Activated naive CD8-positive, alpha-beta T cell treated with anti-CD3 and anti-CD28 coated beads, Interleukin-2, amount 10 ng/mL, durations not matched to agents 7 days and 5 days (primary cell): ENCODE measurements at places on chromosomes 13 and 19.

- DNase-seq = peak; percentile 87
These were observed 5.5 kb downstream of the IER2 start for GRCh38 chr19:13155472-13156359.

DNA sequence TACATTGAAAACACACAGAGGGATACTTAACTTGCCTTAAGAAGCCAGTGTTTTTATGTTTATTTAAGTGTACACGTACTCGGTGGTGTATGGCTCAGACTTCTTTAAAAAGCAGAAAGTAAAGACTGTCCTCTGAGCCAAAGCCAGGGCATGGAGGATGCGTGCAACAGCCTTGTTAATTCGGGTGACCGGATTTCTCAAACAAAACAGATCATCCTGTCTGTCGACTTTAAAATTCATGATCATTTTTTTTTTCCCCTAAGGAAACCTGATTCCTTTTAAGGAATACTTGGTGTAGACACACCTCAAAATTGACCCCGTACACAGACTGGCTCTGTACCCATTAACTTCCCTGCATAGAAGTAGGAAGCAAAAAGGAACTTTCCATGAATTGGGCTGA, 124.7 kb upstream of the RNF113B start:
- DNase-seq = no peak

DNA sequence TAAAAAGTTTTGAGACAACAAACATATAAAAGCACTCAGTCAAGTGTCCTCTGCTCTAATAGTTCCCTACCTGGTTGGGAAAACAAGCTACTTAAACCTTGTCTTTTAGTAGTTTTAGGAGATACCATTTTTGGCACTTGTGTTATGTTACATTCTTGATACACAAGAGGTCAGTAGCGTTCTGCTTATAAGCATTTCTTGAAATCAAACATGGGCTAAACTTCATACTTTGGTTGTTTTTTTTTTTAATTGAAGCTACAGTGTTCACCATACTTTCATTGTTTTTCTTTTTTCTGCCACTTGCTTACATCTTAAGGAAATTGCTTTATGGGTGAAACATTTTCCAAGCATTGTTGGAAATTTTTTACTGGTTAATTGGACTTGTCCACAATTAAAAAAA, 12.9 kb downstream of the NHLRC3 start:
- no peak for DNase-seq

- DNase-seq = no peak
These were observed 615.0 kb downstream of the FGF9 start for GRCh38 chr13:22285867-22286266.

DNA sequence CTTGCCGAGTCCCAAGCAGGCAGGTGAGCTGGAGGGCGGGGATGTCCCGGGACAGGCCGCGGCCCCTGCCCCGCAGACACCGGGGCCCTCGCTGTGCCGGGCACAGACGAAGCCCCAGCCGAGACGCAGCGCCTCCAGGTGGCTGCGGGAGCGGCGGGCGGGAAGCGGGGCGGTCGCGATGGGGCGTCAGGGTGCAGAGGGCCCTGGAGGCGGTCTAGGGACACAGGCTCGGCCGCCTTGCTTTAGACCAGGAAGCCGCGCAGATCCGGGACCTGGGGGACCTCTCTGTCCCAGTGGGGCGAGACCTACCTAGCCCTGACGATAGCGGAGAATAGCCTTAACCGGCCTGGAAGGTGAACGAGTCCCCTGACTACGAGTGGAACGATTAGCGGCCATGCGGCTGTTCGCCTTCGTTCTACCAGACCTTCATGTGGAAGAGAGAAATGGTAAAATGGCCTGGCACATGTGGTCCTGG, 4.2 kb upstream of the ZNF564 start:
- no peak for DNase-seq

DNA sequence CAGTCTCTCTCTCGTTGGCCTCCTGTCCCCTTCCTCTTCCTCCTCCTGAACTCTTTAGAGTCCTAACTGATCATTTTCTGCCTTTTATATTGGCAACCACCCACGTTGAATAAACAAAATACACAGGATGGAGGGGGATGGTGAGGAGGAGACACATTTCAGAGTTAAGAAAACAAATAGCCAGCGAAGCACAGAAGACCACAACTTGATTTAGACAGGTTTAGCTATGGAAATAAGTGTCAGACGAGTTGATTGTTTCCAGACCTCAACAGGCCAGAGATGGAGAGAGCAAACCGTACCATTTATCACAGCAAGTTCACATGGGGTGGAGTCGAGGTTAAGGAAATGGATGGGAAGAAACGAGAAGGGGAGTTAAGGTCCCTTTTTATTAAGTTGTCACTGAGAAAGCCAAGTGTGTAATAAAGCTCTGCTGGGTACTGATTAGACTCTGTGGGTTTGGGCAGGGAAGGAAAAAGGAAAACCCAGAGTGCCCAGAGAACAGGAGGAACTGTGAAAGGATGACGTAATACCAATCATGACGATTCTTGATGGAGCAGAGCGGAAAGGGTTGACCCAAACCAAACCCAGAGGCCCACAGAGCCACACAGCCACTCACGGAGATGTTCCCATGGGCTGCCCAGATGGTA, 11.1 kb upstream of the SERP2 start:
- no peak for DNase-seq

DNA sequence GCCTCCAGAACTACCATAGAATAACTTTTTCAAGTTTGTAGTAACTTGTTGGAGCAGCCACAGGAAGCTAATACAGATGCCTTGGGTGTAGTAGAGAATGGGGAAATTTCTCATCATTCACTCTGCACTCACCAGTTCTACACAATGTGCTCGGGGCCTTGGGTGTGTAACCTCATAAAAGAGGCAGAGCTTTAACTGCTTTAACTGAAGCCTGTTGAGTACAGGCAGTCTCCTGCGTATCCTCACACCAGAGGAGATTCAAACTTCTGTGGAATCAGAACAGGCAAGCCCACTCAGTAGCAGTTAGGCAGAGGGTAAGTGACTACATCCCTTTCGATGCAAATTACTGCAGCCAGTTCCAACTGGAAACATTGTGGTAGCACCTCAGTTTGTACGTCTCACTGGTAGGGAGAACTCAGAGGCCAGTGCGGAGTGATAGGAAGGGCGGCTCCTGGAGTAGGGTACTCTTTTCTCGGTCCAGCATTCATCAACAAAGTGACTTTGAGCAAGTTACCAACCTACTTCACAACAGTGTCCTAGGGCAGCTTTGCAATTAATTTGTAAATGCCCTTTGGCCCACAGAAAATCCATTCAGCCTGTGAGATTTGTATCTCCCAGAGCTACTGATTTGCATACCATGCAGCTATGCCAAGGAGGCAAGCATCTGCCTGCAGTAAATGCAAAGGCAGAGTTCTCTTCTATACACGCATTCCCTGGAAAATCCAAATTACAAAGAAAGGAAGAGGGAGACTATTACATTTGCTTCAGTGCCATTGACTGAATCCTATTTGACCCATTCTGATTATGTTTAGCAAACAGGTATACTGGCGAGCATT, 904.3 kb downstream of the DIAPH3 start:
- no peak for DNase-seq

DNA sequence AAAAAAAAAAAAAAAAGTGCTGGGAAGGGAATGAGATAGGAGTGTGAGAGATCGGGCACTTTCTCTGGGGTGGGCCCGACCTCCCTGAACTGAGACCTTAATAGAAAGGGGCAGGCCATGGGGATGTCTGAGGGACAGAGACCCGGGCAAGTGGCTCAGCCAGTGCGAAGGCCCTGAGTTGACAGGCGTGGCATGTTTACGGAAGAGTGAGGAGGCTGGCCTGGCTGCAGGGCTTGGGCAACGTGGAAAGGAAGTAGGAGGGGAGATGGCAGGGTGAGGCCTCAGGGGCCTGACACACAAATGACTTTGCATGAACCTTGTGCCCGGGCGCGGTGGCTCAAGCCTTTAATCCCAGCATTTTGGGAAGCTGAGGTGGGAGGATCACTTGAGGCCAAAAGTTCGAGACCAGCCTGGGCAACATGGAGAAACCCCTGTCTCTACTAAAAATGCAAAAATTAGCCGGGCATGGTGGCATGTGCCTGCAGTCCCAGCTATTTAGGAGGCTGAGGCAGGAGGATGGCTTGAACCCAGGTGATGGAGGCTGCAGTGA, 13.9 kb downstream of the FCHO1 start:
- no peak for DNase-seq
